Stimulated activated CD8-positive, alpha-beta memory T cell treated with anti-CD3 and anti-CD28 coated beads, Interleukin-7, amount 100 ng/mL, for 1 hour (primary cell): ENCODE measurements at places on chromosomes 12 and 14.

GRCh38 chr14:31263485-31264133 is 56.0 kb upstream of the HECTD1 start:
- DNase-seq = no peak

DNA sequence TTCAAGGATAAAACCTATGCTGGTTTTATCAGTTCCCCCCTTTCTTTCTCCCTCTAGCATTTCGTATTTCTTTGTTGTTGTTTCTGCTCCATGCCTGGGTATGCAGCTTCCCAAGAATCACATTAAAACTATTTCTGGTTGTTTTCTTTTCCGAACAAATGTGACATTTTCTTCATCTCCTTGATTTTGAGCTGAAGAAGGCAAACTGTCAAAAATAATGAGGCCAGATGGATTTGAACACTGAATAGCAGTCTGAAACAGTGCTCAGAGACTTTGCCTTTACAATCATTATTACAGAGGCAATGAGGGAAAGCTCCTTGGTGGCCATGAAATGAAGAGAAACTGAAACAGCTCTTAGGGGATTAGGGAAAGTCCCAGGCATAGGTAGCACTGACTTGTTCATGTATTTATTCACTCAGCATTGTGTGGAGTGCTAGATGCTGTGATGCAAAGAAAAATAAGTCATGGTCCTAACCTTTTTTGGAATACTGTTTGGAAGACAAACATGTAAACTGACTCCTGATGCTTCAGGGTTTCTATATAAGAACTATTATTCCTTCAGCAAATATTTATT is 319.5 kb downstream of the FUT8 start:
- DNase-seq = no peak

- no peak for DNase-seq
Measured at GRCh38 chr14:67457782-67458181, 30.7 kb downstream of the TMEM229B start.

DNA sequence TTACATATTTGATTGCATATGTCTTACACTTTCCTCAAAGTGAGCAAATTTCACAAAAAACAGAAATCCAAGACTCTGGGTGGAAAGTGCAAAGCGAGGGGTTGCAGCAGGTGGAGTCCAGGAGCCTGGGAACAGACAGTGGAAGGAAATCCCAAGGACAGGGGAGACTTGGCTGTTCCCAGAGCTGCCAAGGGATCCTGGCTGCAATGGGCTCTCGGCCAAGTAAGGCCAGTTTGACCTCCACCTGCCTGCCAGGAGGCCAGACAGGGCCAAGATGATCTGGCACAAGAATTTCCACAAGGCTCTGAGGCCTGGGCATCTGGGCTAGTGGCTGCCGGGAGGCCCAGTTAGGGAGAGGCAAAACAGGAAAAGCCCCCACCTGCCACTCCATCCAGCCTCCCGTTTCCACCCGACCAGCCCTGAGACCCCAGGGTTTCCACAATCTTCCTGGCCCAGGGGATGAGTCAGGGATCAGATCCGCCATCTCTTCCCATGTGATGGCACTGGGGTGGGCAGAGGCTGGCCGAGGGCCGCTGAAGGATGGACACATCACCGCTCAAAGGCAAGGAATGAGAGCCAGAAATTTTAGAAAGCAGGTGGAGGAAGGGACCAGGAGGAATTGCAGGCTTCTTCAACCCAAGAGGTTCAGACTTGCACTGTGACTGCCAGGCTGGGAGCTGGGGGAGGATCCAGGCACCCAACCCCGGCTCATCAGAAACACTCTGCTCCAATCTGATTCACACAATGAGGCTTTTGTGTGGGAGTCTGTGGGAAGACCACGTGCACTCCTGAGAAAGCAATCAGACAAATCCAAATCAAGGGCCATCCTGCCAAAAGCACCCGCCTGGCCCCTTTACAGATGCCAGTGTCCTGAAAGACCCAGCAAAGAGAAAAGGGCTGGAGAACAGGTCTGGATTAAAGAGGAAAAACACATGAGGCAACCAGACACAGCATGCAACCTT is 16.3 kb downstream of the SCARB1 start:
- no peak for DNase-seq

DNA sequence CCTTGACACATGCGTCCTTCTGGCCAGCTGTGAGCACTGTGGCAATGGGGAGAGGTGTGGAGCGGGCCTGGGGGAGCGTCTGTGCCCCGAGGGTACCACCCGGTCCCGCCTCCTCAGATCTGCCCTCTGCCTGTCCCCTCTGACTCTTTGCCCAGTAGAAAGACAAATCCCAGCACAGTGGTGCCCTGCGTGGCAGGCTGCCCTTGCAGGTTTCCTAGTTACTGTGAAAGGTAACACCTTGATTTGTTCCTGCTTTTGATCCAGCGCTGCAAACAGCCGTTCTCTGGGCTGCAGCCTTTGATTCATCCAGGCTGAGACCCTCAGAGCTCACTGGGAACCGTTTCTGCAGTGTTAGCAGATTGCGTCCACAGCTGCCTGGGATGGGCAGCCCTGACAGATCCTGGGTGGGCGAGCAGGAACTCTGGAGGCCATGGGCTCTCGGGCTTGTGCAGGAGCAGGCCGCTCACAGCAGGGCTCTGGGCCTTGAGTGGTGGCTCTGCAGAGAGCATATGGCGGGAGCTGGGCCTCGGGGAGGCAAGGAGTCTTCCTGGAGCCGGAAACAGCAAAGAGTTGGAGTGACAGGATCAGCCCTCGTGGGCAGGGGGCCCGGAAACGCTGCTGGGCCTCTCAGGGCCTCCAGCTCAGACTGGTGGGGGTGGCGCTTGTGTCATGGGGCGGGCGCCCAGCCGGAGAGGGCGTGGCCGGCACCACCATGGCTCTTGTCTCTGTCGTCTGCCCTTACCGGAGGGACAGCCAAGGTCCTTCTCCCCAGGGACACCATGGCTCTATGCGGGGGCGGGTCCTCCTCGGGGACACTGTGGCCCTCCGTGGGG is 16.6 kb downstream of the FBRSL1 start:
- peak; percentile 22 for DNase-seq

DNA sequence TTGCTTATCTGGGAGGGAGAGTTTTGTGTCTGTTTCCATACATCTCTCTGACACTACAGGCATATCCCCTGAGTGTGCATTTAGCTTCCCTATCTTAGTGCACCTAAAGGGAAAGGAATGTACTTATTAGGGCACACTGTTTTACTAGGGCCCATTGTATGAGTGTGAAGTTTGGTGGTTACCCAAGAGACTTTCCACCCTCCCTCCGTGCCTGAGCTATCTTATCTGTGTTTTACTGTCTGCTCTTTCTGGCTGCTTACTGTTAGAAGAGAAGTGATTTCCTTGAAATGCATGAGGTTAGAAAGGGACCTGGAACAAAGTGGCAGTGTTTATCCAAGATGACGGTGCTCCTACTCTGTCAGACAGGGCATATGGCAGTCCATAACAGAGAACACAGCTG is 8.5 kb upstream of the SVOP start:
- DNase-seq = no peak

- DNase-seq = no peak
Measured at GRCh38 chr12:119296535-119296934, 38.0 kb upstream of the CCDC60 start.

DNA sequence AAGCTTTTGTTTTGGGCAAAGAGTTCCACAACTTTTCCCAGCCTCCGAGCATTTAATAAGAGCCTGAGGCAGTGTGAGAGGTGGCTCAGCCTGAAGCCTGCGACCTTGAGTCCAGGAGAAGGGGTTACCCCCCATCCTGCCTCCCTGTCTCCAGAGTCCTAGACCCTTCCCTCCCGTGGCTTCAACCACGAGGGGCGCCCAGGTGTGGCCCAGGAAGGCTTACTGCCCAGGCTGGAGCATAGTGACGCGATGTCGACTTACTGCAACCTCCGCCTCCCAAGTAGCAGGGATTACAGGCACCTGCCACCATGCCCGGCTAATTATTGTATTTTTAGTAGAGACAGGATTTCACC is 641 bp downstream of the LRRC43 start:
- DNase-seq = no peak

DNA sequence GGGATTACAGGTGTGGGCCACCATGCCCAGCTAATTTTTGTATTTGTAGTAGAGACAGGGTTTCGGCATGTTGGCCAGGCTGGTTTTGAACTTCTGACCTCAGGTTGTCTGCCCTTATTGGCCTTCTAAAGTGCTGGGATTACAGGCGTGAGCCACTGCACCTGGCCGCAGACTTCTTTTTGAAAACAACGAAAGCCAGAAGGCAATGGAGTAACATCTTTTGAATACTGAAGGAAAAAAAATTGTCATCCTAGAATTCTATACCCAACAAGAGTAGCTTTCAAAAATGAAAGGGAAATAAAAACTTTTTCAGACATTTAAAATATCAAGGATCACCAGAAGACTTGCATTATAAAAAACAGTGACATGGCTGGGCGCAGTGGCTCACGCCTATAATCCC is 38.7 kb upstream of the CTDSP2 start:
- no peak for DNase-seq
